GDM1 (cell line): ENCODE measurements at places on chromosomes 4 and X.

GRCh38 chrX:130158311-130158710, 7.3 kb downstream of the AIFM1 start:
- DNase-seq, result no peak

DNA sequence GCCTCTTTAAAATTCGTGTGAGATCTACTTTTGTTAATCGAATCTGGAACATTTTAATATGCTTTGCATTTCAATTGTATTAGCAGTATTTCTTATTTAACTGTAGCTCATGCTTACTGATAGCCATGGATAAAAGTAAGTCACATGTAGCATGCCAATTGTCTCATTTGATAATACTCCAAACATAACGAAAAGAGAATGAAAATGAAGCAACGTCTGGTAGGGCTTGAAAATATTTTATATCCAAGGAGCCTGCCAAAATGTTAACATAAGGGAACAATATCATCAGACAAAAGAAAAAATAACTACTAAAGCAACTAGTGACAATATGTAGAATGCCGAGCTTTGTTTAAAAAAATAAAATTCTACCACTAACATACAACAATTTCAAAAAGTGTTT, 94.1 kb upstream of the MID1 start:
- DNase-seq, result no peak

DNA sequence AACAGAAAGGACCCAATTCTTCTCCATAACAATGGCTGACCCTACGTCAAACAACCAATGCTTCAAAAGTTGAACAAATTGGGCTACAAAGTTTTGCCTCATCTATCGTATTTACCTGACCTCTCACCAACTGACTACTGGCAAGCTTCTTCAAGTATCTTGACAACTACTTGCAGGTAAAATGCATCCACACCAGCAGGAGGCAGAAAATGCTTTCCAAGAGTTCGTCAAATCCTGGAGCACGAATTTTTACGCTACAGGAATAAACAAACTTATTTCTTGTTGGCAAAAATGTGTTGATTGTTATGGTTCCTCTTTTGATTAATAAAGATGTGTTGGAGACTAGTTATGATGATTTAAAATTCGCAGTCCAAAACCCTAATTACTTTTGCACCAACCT, 6.7 kb upstream of the GAB1 start:
- no peak for DNase-seq

DNA sequence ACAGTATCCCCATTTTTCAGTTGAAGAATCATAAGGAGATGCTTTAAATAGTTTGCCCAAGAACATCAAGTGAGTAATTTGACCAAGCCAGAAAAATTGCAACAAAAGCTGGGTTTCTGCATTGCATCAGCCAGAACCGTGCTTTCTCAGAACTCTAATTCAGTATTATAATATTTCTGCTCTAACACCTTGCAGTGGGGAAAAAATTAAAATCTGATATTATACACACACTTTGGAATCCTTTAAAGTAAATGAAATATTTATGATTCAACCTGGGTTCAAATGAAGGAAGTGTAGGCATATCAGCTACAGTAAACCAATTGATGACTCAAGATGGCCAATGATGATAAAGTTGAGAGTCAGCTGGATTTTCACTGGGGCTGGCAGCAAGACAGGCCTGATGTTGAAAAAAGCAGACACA, 387.6 kb upstream of the ZFP42 start:
- no peak for DNase-seq

GRCh38 chr4:112732142-112732541, 95.2 kb downstream of the LARP7 start:
- no peak for DNase-seq

- no peak for DNase-seq
Measured at GRCh38 chrX:118049713-118050112, 66.9 kb downstream of the KLHL13 start.

DNA sequence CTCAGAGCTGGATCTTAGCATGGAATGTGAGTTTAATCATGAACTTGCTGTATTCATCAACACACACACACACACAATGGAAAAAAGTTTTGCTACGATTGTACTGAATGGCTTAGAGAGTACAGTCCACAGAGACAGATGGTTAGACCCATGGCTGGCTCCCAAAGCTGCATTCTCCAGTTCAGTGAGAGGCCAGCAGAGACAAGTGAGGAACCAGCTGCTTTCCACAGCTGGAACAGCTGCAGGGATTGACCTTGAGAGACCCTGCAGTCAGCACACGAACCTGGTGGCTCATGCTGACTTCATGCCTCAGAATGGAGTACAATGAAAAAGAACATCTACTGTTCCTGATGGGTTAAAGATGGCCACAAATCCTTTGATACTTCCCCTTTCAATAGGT, 94.5 kb downstream of the DHX15 start:
- DNase-seq, result no peak

DNA sequence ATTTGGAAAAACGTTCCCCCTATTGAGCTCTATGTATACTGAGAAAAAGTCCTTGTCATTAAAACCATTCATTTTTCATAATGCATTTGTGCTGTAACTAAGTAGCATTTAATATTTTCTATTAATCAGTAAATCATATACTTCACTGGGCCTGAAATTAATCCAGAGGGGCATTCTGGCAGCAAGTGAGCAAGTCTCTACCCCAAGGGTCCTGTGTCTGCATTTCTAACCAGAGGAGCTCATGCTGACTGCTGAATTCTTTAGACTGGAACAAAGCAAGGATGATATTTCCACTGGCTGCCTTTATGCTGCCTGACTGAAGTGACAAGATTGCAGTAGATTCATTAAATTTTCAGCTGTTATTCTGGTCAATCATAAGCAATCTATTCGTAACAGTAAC, 246.5 kb downstream of the SLITRK2 start:
- DNase-seq, result no peak

DNA sequence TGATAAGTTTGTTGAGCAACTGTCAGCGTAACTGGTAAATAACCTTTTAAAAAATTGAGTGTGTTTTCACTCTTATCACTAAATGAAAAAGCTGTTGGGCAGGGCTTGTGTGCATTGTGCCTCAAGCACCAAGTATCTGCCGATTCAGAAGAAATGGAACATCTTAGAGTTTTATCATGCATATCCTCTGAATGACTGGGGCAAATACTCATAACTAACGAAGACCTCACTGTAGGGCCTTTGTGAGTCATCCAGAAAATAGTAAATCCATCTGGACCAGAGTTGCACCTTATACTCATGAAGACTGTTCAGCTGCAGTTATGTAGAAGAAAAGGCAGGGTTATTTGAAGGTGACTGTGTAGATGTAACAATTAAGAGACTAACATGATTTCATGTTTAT, 222.1 kb downstream of the CAMK2D start:
- no peak for DNase-seq

GRCh38 chr4:109764376-109764775, 34.5 kb upstream of the PLA2G12A start:
- DNase-seq, result no peak
